Mammary epithelial cell (primary cell): ENCODE measurements at places on chromosomes 5 and 9. TPM values are rescaled to one million over a fixed set of nuclear protein-coding genes. Genes with fewer than 3 reads are reported as not detected.

DNA sequence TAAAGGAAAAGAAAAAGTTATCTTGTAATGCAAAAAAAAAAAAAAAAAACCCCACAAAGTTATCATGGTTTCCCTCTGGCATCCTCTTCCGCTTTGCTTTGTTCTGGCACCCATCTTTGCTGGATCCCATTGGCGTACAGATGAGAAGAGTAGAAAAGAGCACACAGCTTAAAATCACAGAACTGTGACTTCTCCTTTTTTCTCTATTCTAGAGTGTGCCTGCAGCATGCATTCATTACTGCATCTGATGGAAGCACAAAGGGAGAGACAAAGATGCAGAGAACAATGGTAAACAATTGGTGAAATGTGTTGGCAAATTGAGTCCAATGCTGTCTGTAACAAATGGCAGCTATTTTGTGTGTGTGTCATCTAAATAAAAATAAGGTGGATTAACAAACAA lies 440.8 kb upstream of the PIK3R1 start:
- no peak for DNase-seq

Gene NEUROG1
- not detected for total RNA-seq

GRCh38 chr5:180103487-180104167 lies 32.1 kb upstream of the RNF130 start:
- no peak for DNase-seq

DNA sequence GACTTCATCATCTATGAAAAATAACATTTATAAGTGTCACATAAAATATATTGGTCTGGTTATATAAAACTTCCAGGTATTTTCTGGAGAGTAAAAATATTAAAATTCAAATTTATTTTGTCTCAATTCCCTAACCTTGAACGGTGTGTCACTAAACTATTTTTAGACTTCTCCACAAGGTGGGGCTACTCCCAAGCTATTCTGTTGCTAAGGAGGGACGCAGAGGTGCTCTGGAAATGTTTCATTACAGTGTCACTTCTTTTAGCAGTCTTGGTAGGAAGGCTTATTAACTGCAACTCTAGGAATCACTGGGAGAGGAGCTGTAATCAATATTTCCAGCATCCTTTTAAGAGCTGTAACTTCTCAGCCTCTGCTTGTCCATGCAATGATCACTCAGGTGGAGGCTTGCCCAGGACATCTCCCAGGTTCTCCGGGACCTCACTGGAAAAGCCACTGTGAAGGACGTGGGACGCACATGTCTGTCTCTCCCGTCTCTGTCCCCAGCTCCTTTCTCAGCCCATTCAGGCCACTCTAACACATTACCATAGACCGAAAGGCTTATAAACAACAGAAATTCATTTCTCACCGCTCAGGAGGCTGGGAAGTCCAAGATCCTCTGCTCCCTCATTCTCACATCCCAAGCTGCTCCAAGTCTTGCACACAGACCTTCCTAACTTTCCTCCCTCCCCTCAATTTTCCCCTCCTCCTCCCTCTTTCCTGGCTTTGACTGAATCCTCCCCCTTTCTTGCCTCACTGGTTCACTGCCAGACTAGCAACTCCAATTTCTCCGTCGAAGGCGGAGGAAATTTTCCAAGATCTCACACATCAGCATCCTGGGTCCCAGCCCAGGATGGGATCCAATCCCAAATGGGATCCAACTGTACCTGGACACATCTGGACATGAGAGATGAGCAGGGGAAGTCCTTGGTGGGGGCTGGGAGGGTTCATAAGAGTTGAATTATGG lies 32.7 kb upstream of the DNAH5 start:
- DNase-seq: peak; percentile 53

Gene TAF1L
- under 0.01 TPM for total RNA-seq
